ENCODE measurements at places on chromosomes 16 and 17. TPM values are rescaled to one million over a fixed set of nuclear protein-coding genes. Genes with fewer than 3 reads are reported as not detected.

DNA sequence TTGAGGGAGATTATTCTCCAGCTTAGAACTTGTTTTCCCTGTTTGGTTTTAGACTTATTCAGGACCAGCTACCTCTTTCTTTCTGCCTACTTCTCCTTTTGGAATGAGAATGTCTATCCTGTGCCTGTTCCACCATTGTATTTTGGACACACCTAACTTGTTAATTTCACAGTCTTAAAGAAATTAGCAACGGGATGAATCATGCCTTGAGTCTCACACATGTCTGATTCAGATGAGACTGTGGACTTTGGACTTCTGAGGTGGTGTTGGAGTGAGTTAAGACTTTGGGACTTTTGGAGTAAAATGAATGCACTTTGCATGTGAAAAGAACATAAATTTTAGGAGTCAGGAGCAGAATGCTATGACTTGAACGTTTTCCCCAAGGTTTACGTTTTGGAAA lies 581.4 kb downstream of the CDH11 start:
- H3K4me1 ChIP-seq = no peaks in the 10 kb centered on the region
- H3K4me3 ChIP-seq = no peak overlapping the region
- no peaks in the 10 kb centered on the region for H3K27me3 ChIP-seq
- H3K36me3 ChIP-seq = no peaks in the 10 kb centered on the region
- H3K27ac ChIP-seq = no peak overlapping the region
- no peak for DNase-seq

- H3K27me3 ChIP-seq = no peaks in the 10 kb centered on the region
- H3K4me3 ChIP-seq = no peak overlapping the region
- H3K27ac ChIP-seq = no peak overlapping the region
- no peak for DNase-seq
- H3K4me1 ChIP-seq = no peaks in the 10 kb centered on the region
These were observed 22.2 kb downstream of the GGA3 start for GRCh38 chr17:75239214-75239613.

GRCh38 chr17:37735165-37735564 lies 9.7 kb downstream of the HNF1B start:
- H3K4me1 ChIP-seq = no peaks in the 10 kb centered on the region
- no peak for DNase-seq
- H3K27ac ChIP-seq = no peak overlapping the region
- no peaks in the 10 kb centered on the region for H3K36me3 ChIP-seq
- peaks cover 57% of the 10 kb centered on the region for H3K27me3 ChIP-seq
- no peak overlapping the region for H3K4me3 ChIP-seq

DNA sequence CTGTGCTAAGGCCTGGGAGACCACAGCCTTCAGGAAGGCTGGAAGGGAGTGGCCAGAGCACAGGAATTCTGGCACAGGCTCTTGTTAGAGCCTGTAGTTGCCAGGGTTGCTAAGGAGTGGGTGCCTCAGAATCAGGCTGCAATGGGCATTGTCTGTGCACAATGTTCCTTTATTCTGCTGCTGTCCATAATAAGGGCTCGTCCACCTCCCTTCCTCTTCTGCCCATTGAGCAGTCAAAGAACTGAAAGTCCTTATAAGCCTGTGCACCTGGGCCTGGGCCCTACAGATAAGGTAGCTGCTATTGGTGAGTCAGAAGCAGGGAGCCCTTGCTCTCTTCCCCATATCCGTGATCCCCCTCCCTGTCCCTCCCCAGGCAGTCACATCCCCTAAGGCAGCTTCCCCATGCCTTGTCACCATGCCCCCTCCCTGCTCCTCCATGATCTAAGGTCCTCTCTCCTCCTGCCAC lies 5.4 kb upstream of the CNGB1 start:
- no peaks in the 10 kb centered on the region for H3K27me3 ChIP-seq
- no peaks in the 10 kb centered on the region for H3K4me1 ChIP-seq
- no peak overlapping the region for H3K4me3 ChIP-seq
- no peaks in the 10 kb centered on the region for H3K36me3 ChIP-seq

KRTAP9-4 gene
- total RNA-seq = not detected
